Epithelial cell of prostate (primary cell): ENCODE measurements at places on chromosomes 4 and X.

- no peak for DNase-seq
Observed at GRCh38 chrX:73069365-73070035, 9.8 kb downstream of the PABPC1L2A start.

- DNase-seq, result no peak
Observed at GRCh38 chr4:17033768-17034181, 135.3 kb upstream of the LDB2 start.

DNA sequence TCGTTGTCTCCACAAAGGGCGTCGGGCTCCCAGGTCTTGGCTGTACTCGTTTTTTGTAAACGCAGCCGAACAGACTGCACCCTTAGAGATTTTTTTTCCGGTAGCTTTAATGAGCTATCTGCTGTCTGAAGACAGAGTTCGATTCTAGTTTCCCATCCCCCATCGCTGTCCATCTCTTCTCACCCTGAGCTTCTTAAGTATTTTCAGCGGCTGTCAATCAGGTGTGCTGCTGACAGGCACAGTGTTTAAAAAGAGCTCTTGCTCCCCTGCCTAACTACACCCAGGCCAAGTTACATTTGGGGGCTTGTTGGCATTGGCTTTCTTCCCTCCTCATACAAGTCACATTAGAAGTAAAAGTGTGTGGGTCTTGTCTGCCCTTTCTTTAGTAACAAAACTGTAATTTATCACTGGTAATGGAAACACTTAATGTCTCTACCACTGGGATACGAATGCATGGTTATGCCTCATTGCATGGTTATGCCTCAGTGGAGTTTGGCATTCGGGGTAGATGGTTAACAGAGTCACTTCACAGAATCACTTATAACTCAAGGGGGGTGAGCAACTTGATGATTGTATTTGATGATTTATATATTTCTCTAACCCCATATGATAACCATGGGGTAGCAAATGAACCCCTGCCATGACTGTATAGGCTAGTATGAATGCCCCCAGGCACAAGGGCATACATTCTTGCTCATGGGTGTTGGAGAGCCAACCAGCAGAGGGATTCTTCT is 1.4 kb upstream of the ARHGAP6 start:
- no peak for DNase-seq

GRCh38 chr4:41175794-41176193 is 38.5 kb downstream of the APBB2 start:
- DNase-seq, result no peak

DNA sequence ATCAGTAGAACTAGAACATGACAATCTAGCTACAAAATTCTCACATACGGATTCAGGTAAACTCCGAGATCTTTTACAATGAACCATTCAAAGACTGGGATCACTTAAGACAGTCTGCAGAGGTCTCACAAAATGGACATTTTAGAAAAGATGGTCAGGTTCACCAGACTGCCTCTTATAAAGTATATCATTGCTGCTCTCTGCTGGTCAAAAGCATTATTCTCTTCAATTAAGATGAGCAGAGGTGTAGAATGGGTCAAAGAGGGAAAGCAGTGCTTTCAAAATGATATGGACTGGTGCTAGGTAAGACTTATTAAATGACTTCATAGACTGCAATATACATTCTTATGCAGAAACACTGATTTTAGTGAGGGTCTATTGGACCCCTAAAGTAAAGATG is 434.7 kb downstream of the PACRGL start:
- DNase-seq, result no peak

GRCh38 chr4:7753931-7754465 is 185.7 kb downstream of the AFAP1 start:
- no peak for DNase-seq

DNA sequence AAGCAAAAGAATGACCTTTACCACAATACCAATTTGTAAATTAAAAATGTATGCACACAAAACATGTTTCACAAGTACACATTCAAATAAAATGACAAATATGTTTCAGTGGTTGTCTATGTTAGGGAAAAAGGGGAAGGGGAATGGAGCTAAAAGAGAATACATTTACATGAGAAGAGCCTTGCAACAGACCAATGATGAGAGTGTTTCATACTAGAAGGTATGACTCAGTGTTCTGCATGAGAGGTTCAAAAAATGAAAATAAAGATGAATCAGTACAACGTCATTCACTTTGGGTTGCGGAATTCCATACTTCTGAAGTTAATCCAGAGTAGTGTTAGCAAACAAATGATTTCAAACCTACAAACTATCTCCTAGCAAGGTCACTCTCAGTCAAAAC is 51.7 kb downstream of the RPGR start:
- DNase-seq, result peak; percentile 31

DNA sequence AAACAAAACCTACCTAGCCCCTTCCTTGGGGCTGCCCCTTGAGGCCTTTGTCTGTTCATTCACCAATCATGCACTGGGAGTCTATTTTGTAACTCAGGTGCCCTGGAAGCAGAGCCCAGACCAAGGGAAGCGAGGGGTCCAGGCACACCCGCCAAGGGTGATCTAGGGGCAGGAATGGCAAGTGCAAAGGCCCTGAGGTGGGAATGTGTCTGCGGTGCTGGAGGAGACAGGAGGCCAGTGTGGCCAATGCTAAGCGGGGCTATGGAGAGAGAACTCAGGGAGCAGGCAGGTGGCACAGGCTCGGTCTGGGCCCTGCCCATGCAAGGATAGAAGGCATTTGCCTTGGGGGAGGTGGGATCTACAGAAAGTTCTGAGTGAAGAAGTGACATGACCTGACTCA is 3.5 kb upstream of the SH3BP2 start:
- DNase-seq, result no peak

- peak; percentile 64 for DNase-seq
Observed at GRCh38 chr4:42048394-42048793, 58.1 kb downstream of the SLC30A9 start.

GRCh38 chr4:141899103-141899502 is 262.7 kb downstream of the IL15 start:
- DNase-seq, result no peak
